ENCODE measurements at places on chromosomes 12 and 14.
A peak's percentile ranks its signal among the peaks of the same experiment; 100 is the strongest.

- no peak for DNase-seq
Measured at GRCh38 chr14:95537298-95538089, 2.6 kb downstream of the GLRX5 start.

GRCh38 chr12:4849115-4849541 is 60.6 kb upstream of the KCNA1 start:
- DNase-seq, result peak; percentile 73

DNA sequence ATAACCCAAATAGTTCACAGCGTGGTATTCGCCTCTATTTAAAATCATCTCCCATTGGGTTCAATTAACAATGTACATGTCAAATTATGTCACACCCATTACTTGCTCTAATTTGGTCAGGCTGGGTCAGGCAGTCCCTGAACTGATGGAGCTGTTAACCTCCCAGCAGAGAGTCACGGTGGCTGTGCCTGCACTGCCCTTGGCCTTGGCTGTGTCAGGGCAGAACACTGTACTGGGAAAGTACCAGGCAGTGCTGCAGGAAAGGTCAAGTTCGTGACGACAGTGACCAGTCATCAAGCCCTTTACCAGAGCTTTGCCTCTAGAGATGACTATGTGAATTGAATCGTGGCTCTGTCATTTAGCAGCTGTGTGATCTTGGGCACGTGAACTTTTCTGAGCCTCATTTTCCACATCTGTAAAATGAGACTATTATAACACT is 100.0 kb downstream of the ARF6 start:
- DNase-seq, result no peak

DNA sequence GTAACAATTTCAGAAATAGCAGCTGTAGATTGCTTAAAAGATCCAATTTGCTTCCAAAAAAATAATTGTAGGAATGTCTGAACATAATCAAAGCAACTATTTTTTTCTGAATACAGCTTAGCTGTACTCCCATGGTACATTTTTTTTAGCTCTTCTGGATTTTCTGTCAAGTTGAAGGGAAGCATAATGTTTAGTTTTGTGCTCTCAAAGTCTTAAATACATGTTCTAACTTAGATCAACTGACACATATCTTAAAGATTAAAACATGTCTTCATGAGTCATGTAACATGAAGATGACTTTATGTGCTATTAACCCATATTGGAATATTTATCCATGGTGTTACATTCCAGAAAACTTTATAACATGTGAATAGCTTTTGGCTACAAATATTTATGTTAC is 255.7 kb downstream of the BTG1 start:
- DNase-seq, result no peak

DNA sequence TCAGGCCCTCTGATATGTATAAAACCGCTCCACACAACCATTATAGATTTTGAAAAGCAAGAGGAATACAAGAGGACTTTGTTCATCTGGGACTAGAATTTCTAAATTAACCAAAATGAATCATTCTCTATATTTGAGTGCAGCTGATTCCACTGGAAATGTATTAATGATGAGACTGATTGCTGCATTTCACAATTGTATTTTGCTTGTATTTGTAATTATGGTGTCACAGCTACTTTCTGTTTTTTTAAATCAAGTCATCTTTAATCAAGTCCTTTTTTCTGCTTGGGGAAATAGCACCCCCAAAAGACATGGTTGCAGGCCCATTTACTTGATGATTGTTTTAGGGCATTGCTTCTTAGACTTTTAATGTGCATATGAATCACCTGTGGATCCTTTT is 162.4 kb downstream of the KICS2 start:
- no peak for DNase-seq

GRCh38 chr12:91974541-91975085 is 171.0 kb downstream of the BTG1 start:
- DNase-seq, result peak; percentile 60

DNA sequence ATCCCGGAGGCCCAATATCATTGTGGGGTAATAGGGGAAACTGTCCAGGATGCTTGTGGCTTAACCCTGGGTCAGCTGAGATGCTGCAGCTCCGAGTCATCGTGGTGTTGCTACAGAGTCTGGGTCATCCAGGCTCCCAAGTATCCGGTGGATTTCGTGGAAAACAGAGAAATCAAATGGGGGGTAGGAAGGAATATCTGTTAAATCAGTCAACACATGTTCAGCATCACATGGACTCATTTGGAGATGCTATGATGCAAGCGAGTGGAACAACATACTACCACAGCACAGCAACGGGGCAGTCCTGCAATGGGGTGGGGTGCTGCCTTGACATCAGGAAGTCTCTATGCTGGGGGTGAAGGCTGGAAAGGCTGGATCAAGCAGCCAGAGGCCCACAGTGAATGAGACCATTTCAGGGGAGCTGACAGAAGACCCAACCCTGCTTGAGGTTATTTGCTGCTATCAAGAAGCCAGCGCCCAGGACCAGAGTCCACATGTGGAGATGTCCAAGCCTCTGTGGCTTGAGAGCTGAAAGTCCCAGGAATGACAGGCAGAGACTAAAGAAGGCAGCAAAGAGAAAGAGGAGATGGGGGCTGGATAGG is 22.9 kb downstream of the VDR start:
- DNase-seq, result no peak

GRCh38 chr12:127108360-127109215 is 1158.4 kb upstream of the TMEM132C start:
- DNase-seq, result peak; percentile 47

GRCh38 chr12:96343347-96343954 is 56.8 kb downstream of the CDK17 start:
- DNase-seq, result no peak

- peak; percentile 48 for DNase-seq
Measured at GRCh38 chr14:103517721-103518421, 4.8 kb downstream of the CKB start.

DNA sequence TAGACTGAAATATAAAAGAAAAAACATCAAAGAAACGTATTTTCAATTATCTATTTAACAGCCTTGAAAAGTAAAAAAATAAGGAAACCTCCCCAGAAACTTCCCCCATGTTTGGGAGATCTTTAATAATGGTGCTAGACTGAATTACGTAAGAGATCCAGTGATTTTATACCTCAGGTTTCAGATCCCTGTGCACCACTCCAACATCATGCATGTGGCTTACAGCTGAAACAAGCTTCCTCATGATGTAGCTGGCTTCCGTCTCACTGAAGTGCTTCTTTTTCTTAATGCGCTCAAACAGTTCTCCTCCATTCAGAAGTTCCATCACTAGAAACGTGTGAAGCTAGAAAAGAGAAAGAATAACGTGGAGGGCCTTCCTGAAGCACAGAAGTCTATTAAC is 78.0 kb upstream of the TTC7B start:
- no peak for DNase-seq

- DNase-seq, result peak; percentile 95
Measured at GRCh38 chr14:103512701-103513611, 9.7 kb downstream of the CKB start.

DNA sequence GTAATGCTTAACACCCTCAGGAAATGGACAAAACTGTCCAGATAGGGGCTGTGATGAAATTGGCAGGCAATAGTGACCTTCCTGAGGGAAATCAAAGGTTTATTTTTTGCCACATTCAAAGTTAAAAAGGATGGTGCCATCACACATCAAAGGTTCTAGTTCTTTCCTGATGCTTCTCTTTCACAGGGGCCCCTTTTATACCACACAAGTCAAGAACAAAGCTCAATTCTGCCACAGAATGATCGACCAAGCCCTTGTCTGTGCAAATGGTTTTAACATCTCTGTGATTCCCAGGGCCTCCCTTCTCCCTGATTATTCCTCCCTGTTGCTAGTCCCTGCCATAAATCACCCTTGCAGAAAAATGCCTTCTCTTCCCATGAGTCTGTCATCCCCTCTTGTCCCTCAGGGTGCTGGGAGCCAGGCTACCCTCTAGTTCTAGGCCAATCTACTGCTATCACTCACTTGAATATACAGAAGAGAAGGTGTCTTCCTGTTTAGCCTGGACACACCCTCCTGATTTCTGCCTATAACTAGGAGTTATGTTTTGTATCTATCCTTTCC is 22.7 kb downstream of the SMCO2 start:
- DNase-seq, result no peak

- no peak for DNase-seq
Measured at GRCh38 chr12:89448526-89448925, 76.1 kb downstream of the GALNT4 start.

DNA sequence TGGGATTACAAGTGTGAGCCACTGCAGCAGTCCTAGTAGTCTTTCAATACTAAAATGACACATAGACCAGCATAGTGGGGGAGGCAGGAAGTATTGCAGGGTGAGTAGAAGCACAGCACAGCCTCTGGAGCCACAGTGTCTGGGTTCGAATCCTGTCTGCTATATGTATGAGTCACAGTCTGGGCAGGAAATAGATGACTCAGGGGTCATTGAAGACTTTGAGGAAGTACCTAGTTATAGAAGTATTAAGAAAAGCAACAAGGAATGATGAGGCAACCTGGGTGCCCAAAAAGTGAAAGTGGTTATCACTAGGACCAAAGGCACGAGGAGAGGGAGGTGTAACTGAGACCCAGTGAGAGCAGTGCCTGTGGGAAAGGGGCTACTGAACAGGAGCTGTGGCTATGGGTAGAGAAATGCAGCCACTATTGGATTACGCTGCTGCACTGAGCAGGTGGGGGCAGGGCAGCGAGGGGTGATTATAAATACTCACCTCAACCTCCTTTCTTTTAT is 124.0 kb downstream of the PDE3A start:
- no peak for DNase-seq

DNA sequence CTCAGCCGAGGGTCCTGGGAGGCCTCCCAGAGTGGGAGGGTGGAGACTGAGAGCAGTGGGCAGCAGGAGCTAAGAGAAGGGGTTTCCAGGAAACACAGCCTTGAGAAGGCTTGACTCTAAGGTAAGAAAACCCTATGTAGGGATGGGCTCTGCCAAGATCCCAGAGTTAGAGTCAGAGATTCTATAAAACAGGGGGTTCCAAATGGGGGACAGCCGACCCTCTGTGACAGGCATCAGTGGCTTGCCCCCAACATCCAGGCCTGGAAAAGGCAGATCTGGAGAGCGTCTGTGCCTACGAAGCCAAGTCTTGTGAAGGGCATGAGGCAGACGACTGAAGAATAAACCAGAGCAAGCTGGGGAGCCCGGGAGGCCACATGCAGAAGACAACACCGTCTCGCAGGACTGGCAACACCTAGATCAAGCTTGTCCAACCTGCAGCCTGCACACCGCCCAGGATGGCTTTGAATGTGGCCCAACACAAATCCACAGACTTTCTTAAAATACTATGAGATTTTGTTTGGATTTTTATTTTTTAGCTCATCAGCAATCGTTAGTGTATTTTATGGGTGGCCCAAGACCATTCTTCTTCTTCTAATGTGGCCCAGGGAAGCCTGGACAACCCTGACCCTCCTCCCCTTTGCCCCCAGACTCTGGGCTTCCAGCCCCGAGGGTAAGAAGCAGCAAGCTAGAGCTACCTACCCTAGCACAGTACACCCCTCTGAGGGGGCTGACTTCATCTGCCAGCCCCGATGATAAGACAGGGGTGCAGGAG is 42.1 kb downstream of the PRMT8 start:
- DNase-seq, result no peak

DNA sequence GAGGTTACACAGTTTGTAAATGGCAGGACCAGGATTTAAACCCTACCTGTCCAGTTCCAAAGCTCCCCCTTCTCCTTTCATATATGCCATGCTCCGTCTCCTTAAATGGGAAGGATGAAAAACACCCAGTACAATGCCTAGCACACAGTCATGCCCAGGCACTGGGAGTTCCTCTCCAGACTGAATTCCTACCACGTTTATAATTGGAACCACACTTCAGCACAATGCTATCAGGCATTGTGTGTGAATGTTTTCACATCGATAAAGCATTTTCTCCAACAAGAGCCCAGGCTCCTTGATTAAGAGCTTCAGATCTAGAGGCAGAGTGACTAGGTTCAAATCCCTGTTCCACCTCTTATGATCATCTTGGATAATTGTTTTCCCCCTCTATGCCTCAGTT is 2.7 kb upstream of the NUAK1 start:
- DNase-seq, result no peak

GRCh38 chr12:13725049-13725448 is 256.4 kb downstream of the GRIN2B start:
- DNase-seq, result no peak

DNA sequence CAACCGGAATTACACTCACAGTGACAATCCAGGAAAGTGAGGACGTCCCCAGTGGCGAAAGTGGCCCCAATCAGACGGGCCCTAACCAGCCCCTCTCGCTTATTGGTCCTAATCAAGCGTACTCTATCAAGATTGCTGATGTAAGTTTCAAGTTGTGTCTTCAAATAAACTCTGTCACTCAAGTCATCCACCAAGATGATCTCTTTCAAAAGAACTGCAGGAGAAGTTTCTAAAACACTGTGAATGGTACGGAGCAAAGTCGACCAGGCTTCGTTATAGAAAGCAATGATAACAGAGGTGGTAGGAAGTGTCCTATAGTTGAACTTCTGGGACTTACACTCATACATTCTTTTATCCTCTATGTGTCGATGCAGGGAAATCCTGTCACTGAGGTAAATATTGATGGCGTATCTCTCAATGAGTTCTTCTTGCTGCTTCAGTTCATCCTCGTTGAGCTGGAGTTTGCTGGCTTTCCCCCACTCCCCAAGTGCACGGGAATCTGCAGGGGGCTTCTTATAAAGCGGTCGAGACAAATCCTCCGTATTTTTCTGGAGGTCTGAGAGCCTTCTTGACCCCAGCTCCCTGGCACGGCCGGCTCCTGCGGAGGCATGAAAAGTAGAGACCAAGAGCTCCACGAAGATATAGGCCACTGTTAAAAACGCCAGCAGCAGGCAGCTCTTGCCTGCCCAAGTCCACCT is 604 bp downstream of the GALNT4 start:
- DNase-seq, result no peak

- DNase-seq, result peak; percentile 12
Measured at GRCh38 chr12:75606956-75607355, 95.5 kb upstream of the KRR1 start.

DNA sequence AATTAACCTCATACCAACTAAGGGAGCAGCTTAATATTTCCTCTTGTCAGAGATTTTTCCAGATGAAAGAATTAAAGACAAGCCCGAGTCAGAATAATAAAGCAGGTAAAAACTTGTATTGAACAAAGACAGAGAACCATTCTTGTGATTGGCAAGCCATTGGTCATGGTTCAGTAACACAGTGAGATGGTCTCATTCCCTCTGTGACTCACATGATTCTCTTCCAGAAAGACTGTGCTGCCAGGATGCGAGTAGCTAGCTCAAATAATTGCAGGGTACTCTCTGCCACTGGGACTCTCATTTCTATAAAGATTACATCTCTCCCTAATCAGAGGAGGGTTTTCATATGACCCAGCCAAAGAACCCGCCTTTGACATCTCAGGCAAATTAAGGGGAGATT is 179.4 kb downstream of the PHLDA1 start:
- peak; percentile 56 for DNase-seq

GRCh38 chr12:127811988-127812387 is 455.0 kb upstream of the TMEM132C start:
- peak; percentile 20 for DNase-seq

GRCh38 chr12:7047306-7047705 is 13.2 kb upstream of the C1S start:
- no peak for DNase-seq
